ENCODE measurements at places on chromosomes 3 and 15.

DNA sequence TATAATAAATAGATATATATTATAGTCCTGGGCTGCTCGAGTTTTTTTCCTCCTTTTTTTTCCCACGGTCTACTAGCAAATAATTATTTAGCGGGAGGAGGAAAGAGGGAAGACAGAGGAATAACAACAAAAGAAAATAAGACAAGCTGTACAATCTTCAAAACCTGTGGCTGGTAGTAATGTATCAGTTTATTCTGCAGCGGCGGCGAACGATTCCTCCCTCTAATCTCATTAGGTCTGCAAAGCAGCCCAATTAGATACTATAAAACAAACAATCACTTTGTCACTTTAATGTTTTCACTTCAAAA, 390 bp upstream of the TLE3 start:
- no peak for DNase-seq

- no peak for DNase-seq
These were observed 367.5 kb downstream of the MECOM start for GRCh38 chr3:169295912-169296570.

GRCh38 chr15:41566121-41566885, 7.3 kb downstream of the TYRO3 start:
- no peak for DNase-seq

DNA sequence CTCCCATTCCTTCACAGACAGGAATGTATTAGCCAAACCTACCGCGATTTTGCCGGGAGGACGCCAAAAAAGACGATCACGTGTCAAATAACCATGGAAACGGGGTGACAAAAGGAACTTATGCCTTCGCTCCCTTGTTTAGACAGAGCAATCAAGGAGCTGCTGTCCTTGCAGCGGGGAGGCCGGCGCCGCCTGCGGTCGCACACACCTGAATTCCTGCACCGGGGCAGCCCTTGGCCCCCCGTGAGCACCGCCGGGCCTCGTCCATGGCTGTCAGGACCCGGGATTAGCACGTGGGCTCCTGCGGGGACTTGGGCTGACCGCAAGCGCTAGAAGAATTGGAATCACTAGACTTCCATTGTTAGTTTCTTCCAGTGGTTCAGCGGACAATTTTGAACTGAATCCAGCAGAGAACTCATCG, 193.1 kb downstream of the SHQ1 start:
- no peak for DNase-seq

DNA sequence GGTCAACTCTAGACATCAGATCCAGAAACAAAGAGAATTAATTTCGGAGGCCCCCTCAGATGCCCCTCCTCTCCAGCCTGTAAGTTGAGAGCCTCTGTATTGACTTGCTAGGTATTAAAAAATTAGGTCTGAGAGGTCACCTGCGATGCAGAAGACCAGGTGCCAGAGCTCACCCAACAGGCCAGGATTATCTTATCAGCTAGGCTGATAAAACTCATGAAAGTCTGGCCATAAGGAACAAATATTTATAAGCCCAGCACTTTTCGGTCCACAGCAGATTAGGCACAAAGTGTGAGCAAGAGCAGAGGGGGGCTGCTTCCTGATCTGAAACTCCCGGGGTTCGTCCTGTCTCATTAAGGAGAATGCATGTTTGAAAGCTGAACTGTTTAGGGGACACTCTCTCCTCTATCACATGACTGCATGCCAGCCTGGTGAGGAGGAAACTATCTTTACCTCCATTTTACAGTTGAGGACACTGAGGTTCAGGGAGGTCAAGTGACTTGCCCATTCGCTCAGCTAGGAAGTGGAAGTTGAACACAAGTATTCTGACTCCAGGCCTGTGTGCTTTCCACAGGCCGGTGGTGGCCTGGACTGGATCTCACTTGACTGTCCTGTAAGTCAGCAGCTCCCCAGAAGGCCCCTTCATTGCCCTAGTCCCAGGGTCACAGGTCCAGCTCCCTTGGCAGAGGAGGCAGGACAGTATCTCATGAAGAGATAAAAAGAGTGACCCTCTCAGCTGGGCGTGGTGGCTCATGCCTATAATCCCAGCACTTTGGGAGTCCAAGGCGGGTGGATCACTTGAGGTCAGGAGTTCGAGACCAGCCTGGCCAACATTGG, 39.6 kb upstream of the MAGEF1 start:
- DNase-seq = no peak

GRCh38 chr3:50581459-50581842, 12.1 kb downstream of the HEMK1 start:
- no peak for DNase-seq

GRCh38 chr15:89760303-89761008, 9.4 kb upstream of the MESP1 start:
- peak; percentile 14 for DNase-seq

GRCh38 chr3:141723255-141723654, 14.8 kb upstream of the RNF7 start:
- DNase-seq = no peak

DNA sequence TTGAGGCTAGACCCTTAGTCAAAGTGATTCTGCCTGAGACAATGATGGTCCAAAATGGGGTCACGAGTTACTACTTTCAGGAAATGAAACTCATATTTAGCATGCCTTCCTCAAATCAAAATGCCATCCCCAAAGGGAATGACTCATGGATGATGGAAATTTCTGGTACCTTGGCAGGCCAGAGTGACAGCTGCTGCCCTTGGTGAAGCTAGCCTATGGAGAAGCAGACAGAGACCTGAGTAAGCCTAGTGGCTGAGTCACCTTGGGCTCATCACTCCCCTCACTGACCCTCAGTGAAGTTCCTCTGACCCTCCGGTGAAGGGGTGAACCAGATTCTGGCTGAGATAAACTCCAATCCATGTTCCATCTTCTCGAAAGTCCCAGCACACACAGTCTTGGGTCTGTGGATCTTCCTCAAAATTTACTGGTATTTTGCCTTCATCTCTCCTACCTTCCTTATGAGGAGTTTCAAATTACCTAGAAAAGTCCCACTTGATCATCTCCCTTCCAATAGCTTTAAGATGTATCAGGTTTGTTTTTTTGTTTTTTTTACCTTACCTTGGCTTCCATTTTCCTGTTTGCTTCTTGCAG, 54.5 kb upstream of the ABHD17C start:
- DNase-seq = no peak

GRCh38 chr3:146685050-146685814, 80.1 kb upstream of the PLSCR5 start:
- DNase-seq = no peak

DNA sequence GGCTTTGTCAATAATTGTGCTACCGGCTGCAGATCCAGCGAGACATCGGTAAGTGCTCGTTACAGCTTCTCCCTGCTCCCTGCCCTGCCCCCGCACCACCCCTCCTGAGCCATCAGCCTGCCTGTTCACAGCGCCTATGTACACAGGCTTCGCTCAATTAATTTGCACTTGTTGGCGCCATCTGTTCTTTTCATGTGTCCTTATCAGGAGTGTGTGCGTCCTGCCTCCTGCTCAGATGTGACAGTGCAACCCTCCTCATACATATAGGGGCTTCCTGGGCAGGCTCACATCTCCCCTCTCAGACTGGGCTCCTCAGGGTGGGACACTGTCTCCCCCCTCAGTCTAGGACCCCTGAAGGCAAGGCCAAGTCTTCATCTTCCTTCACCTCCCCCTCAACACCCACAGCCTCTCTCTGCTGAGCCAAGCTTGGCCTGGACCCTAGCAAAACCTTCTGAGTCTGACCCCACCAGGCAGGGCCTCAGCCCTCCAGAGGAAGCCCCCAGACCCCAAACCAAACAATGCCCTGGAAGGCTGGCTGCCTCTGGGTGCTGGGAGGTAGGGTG, 54.9 kb downstream of the CYP11A1 start:
- peak; percentile 83 for DNase-seq

DNA sequence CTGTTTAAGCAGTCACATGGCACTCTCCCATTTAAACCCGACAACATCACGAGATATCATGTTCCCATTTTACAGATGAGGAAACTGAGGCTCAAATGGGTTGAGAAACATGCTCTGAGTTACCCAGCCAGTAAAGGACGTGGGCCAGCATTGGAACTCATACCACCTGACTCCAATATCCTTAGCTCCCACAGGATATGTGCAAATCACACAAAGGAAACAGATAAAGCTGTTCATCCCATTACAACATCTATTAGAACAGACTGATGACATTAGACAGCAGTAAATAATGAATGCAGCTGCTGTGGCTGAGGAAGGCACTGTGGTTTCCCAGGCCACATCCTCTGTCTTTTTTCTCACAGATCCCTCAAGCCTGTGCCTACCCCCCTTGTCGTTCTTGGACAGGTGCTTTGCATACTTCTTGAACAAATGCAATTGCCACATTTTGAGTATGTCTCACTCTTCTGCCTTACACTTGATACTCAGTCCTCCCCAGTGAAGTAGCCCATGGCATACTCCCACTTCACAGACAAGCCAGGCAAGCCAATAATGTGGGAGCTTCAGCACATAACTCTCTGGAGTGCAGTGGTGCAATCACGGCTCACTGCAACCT, 17.7 kb downstream of the FRMD4B start:
- peak; percentile 97 for DNase-seq

- DNase-seq = no peak
These were observed 36.9 kb downstream of the RFTN1 start for GRCh38 chr3:16476636-16477035.

DNA sequence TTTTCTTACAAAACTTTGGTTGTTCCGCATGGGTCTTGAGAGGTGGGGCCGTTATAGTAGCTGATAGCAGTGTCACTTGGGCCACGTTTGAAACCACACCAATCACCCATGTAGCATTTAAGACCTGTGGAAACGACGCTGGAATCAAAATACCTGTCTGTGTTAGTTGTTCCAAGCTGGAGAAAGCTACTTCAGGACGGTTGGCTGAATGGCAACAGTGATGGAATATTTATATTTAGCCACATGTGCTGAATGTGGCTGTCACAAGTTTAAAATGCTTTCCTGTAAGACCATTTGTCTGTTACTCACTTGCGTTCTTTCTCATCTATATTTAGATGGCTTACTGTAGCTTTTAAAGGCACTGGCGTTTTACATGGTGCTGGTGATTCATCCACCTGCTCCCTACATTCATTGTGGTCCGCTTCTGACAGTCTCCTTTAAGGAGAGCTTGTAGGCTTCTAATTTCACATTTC, 1.4 kb downstream of the DNAJA4 start:
- DNase-seq = no peak

- no peak for DNase-seq
These were observed 21.5 kb downstream of the SPESP1 start for GRCh38 chr15:68951813-68952212.

- no peak for DNase-seq
These were observed 274.9 kb upstream of the PPP2R3A start for GRCh38 chr3:135690664-135691063.

GRCh38 chr3:49611719-49612118, 57.4 kb downstream of the BSN start:
- no peak for DNase-seq
